ENCODE measurements at places on chromosomes 4 and X.

DNA sequence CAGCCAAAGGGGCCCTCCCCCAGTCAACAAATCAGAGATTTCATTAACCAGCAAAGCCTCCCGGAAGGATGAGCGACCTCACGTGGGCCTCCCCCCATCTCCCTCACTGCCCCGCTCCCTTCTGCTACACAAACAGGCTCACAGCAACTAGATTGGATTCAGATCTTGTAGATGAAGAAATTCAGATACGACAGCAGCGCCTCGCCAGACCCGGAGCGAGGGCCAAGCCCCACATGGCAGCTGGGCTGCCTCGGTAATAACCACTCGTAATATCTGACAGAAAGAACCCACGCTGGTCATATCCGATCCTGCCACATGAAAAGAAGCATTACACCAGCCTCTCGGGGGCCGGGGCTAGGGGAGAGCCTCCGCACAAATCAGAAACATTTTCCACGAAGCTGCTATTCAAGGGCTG lies 581.3 kb downstream of the BCOR start:
- no peak for DNase-seq

DNA sequence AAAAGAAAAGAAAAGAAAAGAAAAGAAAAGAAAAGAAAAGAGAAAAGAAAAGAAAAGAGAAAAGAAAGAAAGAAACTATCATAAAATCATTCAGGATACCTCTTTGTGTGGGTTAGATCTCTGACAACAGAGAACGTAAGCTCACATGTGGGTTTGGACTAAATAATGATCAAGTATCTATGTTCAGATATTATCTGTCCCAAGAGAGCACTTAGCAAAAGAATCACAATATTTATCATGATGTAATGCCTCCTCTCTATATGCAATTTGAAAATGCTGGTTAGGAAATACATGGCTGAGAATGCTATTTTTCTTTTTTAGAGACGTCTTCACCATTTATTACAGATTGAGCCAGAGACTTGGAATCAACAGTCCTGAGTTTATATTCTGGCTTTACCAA lies 191.3 kb downstream of the KCNIP4 start:
- DNase-seq, result no peak

DNA sequence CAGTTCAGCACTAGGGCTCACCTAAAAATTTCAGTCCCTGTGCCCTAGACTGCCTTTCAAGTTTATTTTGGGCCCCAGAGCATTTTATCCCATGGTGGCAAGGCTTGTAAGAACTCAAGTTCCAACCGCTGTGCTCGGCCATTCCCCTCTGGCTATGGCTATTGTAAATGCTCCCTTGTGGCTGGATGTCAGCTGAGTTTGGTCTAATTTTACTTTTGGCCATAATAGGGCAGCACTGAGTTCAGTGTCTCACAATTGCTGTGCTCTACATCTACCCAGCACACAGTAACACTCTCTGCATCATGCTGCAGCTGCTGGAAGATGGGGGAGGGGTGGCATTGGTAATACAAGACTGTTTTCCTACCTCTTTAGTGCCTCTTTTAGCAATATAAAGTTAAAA lies 210.8 kb upstream of the IRS4 start:
- no peak for DNase-seq

DNA sequence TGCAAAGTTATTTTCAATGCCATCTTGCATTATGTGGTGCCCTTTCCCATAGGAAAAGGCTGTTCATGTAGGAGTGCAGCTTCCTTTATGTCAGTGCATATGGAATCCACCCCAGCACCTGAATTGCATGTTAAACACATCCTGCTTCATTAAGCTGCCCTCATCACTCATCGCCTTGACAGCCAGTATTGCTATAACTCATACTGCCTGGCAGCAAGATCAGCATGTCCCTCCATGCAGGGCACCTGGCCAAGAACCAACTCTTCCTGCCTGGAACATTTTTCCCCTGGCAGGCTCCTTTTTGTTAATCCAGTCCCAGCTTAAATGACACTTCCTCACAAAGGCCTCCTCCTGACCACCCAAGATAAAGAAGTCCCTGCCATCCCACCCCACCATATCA lies 23.5 kb upstream of the CA5B start:
- peak; percentile 67 for DNase-seq

- DNase-seq, result no peak
These were observed 184.2 kb downstream of the KDR start for GRCh38 chr4:54940996-54941865.
